ENCODE measurements at places on chromosomes 2 and 18.

DNA sequence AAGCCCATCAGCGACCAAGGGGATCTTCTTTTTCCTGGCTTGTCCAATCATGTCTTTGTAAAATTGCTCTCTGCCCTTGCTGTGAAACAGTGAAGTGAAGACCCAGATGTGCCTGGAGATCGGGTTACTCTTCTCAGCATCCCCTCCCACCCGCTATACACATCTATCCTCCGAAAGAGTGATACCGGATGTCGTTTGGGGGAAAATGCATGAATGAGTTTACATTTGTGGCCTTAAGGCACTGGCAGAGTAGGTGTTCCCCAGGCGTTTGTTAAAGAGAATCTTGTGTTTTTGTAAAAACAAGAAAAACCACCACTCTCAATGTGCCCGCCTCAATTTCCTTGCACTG lies 528.3 kb downstream of the CMPK2 start:
- no peak for DNase-seq

- no peak for DNase-seq
These were observed 123.7 kb downstream of the QPCT start for GRCh38 chr2:37468170-37468569.

- DNase-seq = no peak
These were observed 113.4 kb downstream of the COPS8 start for GRCh38 chr2:237199082-237199481.

GRCh38 chr2:216714376-216714775 lies 19.0 kb upstream of the IGFBP5 start:
- DNase-seq = no peak

- no peak for DNase-seq
These were observed 59.6 kb downstream of the FASTKD2 start for GRCh38 chr2:206824993-206825392.

- DNase-seq = no peak
These were observed 59.9 kb upstream of the PEX13 start for GRCh38 chr2:60957643-60958042.

GRCh38 chr2:176612736-176613135 lies 343.5 kb downstream of the MTX2 start:
- no peak for DNase-seq

GRCh38 chr18:13500227-13500865 lies 226.0 kb downstream of the FAM210A start:
- DNase-seq = no peak

DNA sequence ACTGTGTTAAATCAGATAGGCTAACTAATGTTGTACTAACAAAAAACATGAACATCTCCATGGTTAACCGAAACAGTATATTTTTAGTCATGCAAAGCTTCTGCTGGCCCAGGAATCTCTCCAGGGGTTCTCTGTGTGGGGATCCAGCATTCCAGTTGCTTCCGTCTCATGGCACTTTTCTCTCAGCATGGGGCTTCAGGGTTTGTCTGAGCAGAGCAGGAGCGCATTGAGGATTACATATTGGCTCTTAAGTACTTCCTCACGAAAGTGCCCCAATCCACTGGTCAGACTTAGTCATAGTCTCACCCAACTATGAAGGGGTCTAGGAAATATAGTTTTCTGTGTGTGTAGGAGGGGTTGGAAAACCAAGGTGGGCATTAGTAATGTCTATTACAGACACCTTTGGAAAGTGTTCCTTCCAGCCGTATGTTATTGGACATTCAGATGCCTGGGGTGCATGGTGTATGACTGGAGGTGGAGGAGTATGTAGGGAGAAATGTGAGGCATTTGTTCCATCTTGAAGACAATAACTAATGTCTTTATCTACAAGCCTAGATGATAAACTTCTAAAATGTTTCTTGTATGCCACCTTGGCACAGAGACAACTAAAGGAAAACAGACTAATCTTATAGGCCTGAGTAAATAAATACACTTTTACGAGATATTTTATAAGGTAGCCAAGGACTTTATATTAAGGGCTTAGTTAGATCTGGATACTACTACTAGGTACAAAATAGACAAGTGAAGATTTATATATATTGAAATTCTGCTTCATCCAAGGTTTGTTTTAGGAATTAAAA lies 123.8 kb upstream of the ZEB2 start:
- no peak for DNase-seq

GRCh38 chr2:239326831-239327535 lies 73.8 kb downstream of the HDAC4 start:
- no peak for DNase-seq

- DNase-seq = peak; percentile 26
These were observed 100.5 kb downstream of the CDC42EP3 start for GRCh38 chr2:37570773-37571586.

- DNase-seq = no peak
These were observed 15.1 kb upstream of the NMUR1 start for GRCh38 chr2:231545105-231545902.

All from SK-N-DZ (cell line).